Cardiac fibroblast (primary cell): ENCODE measurements at places on chromosomes 3 and 15.

GRCh38 chr3:23751212-23751723 is 54.5 kb upstream of the UBE2E1 start:
- peak; percentile 78 for DNase-seq

GRCh38 chr3:195255176-195255500 is 15.8 kb downstream of the XXYLT1 start:
- no peak for DNase-seq

DNA sequence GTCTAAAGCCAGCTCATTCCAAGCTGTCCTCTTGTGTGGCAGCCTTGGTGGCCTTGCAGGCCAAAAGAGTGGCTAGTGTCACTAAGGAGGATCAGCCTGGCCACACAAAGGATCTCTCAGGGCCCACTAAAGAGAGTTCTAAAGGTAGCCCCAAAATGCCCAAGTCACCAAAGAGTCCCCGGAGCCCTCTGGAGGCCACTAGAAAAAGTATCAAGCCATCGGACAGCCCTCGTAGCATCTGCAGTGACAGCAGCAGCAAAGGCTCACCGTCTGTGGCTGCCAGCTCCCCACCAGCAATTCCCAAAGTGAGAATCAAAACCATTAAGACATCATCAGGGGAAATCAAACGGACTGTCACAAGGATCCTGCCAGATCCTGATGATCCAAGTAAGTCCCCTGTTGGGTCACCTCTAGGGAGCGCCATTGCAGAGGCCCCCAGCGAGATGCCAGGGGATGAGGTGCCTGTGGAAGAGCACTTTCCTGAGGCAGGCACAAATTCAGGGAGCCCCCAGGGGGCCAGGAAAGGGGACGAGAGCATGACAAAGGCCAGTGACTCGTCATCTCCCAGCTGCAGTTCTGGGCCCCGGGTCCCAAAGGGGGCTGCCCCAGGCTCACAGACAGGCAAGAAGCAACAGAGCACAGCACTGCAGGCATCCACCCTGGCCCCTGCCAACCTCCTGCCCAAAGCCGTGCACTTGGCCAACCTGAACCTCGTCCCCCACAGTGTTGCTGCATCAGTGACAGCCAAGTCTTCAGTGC is 33.5 kb upstream of the ALPK3 start:
- no peak for DNase-seq

DNA sequence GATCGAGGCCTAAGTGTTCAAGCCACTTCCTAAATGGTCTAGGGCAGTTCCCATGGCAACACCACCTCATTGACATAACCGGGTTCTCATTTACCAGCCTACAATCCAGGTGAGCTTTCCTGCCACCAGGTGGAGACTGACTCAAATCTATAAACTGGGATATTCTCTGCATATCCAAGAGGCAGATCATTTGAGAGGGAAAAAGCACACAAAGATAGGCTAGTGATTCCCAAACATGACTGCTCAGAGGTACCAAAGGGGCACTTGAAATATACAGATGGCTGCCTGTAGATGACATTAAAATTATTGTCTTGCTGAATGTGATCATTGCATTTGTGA is 141.3 kb upstream of the PROK2 start:
- DNase-seq: peak; percentile 17

GRCh38 chr3:167936019-167936418 is 159.7 kb downstream of the GOLIM4 start:
- no peak for DNase-seq

GRCh38 chr3:38455639-38456430 is 2.1 kb downstream of the ACVR2B start:
- peak; percentile 44 for DNase-seq

GRCh38 chr3:67788396-67788795 is 134.0 kb upstream of the SUCLG2 start:
- no peak for DNase-seq

GRCh38 chr15:49135342-49135857 is 20.0 kb downstream of the COPS2 start:
- no peak for DNase-seq

GRCh38 chr3:105944721-105945120 is 75.9 kb upstream of the CBLB start:
- peak; percentile 37 for DNase-seq

DNA sequence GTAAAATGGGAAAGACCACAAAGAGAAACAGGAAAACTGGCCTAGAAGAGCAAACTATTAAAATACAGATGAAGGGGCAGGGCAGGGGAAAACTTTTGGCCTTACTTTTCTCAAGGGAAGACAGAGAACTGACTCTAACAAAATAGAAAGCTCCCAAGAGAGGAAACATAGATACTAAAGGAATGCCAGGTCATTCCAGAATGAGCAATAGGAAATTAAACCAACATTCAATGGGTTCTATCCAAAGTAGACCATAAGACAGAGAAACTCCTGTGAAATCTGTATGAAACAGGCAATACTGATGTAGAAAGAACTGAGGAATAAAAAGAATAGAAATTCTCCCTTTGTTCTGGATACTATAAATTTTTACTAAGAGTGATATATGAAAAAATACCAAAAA is 491.8 kb downstream of the MECOM start:
- peak; percentile 68 for DNase-seq

GRCh38 chr3:150261958-150262357 is 146.1 kb upstream of the TSC22D2 start:
- DNase-seq: no peak

DNA sequence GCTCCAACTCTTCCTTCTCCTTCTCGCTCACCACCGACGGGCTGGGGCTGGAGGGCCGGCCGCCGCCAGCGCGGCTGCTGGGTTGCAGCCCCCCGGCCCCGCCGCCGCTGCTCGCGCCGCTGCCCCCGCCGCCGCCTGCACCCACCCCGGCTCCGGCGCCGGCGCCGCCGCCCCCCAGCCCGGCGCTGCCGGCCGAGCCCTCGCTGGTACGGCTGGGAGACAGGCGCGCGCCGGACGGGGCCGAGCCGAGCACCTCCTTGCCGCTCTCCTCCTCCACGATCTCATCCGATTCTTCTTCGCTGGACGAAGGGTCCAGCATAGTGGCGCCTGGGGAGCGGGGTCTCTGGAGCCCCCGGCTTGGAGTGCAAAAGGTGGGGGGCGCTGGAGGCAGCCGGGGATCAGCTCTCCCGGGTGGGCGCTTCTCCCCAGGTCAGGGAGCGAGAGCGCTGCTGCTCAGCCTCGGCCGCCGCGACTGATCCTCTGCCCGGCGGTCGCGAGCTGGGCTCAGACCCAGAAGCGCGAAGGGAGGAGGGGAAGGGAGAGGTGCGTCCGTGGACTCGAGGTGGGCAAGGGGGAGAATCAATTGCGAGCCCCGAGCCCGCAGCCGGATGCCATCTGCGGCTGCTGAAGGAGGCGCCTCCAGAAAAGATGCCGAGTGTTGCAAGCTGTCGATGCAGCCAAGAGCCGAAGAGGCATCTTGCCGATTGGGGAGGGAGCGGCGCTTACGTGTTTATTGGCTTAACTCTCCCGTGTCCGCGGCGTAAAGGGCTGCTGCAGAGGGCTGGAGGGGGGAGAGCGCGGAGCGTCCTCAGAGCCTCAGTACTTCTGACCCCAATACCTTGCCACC is at the start of gene CADPS:
CADPS (minus strand) TSS at position 706 of the 847 bp plus-strand sequence; CDS start at position 319, 387 bp downstream.
- DNase-seq: no peak

DNA sequence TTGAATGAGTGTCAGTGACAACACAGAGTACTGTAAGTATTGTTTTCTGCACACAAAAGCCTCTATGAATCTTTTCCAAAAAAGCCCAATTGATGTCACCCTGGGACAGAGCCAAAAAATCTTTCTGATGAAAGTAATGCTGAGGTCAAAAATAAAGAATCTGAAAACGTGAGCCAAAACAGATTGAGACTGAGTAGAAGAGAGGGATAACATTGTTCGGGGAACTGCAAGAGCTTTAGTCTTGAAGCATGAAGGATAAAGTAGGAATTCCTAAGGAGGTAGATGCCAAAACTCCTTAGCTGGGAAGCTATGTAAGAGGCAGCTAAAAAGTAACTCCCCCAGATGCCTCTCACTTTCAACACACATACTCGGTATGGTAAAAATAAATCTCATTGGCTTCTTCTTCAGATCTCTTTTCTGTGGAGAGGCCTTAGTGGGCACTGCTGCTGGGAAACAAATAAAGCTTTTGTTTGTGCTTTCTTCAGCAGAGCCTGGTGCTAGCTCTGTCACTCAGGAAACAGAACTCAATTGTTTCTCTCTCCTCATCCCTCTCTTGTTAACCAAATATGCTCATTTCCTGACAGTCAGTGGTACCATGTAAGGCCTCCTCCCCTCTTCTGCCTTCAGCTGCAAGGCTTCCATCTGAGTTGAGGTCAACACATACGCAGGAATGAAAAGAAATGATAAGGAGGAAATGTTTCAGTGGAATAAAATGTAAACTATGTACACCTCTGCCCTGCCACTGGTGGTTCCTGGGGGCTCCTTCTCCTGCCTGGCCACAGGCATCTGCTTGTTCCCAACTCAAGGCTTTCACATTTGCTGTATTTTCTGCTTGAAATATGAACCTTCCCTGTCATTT is 58.1 kb downstream of the CD200 start:
- peak; percentile 98 for DNase-seq

- DNase-seq: peak; percentile 76
These were observed 98.6 kb downstream of the ZIC1 start for GRCh38 chr3:147507638-147508286.

DNA sequence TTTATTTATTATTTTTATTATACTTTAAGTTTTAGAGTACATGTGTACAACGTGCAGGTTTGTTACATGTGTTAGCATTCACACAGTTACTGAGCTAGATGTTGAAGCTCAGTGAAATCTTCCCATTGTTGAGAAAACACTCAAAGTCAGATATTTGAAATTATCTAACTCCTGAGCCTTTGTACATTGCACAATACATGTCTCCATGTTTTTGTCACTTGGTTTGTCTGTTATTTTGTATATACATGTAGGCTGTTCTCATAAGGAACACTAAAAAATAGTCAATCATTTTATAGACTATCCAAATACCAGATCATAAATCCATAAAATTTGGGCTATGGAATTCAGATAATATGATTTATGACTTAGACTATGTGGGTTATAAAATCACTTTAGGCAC is 1126.5 kb downstream of the NSUN3 start:
- no peak for DNase-seq

DNA sequence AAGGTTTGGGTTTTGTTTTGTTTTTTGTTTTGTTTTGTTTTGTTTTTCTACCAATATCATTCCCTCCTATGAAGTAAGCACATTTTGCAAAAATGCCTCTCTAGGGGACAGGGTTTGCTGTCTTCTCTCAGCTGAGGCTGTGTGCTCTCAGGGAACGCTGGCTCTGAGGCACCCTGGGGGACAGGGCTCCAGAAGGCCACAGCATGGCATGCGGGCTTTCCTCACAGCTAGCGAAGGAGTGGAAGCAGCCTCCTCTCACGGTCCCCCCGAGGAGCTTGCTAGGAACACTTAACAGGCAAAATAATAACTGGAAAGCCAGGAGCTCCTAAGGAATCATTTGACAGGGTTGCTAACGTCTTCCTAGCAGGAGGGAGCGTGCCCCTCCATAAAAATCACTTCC is 227.7 kb upstream of the ST8SIA2 start:
- DNase-seq: no peak

GRCh38 chr15:75459581-75459980 is 8.1 kb upstream of the SIN3A start:
- no peak for DNase-seq

DNA sequence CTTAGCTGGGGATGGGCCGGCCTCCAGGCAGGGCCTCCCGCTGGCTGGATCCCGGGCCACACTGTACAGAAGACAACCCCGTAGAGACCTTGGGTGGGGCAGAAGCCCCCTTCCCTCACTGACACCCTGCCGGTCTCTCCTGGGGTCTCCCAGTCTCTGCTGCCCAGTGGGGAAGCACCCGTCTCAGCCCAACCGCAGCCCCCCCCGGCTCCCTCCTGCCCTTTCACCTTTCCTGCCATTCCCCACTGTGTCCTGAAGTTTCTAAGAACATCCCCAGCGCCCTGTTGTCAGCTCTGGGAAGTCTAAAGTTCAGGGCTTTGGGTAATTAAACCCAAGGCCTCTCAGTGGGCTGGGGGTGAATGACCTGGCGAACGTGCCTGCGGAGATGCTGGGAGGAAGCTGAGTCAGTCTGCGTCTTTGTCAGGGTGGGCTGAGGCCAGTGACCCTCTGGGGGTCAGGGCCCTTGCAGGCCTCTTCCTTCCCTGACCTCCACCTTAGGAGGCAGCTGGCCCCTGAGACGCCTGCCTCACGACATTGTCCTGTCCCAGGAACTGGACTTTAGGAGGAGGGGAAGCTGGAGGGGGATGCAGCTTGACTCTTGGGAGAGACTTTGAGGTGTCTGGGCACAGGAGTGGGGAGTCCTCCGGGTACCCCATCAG is 1.4 kb upstream of the SLC51A start:
- no peak for DNase-seq

GRCh38 chr3:129657261-129658046 is 51.0 kb upstream of the PLXND1 start:
- peak; percentile 38 for DNase-seq

GRCh38 chr3:38533285-38533976 is 37.3 kb downstream of the EXOG start:
- peak; percentile 51 for DNase-seq

- no peak for DNase-seq
These were observed 195.8 kb downstream of the SHQ1 start for GRCh38 chr3:72652395-72652794.

GRCh38 chr3:184333190-184333589 is 4.2 kb upstream of the FAM131A start:
- no peak for DNase-seq

- DNase-seq: peak; percentile 43
These were observed 162.0 kb upstream of the STT3B start for GRCh38 chr3:31370681-31371080.

DNA sequence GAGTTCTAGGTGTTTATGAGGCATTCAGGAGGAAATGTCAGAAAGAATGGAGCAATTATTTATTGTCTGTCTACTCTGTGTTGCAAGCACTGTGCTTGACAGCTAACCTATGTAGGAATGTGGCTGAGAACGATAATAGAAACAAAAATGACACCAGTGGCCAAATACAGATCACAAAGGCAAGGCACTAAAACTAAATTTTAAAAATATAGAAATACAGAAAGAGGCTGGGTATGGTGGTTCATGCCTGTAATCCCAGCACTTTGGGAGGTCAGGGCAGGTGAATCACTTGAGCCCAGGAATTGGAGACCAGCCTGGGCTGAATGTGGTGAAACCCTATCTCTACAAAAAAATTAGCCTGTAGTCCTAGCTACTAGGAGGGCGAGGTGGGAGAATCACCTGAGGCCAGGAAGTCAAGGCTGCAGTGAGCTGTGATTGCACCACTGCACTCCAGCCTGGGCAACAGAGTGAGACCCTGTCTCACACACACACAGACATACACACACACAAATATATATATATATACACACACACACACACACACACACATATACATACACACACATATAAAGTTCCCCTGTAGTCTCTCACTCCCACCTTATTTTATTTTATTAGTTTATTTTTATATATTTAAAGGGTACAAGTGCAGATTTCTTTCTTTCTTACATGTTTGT is 6.0 kb downstream of the PRKCI start:
- peak; percentile 47 for DNase-seq

DNA sequence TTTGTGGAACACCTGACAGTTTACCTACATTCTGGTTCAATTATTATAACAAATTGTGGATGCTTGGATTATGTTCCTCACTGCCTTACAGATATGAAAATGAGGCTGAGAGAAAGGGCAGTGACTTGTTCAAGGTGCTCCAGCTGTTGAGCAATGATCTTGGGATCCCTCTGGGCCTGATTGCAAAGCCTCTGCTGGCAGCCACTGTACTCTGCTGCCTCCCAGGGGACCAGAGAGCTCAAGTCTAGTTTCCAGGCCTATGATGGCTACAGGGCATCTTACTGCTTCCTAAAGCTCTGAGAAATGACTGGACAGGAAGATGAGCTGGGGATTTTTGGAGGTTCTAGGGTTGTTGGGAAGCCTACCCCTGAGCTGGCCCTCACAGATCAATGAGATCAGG is 2.3 kb upstream of the SHC4 start:
- peak; percentile 70 for DNase-seq
